NCI-H510A (cell line): ENCODE measurements at places on chromosomes 2 and 18.

- no peak for DNase-seq
Observed at GRCh38 chr2:157216286-157216965, 41.1 kb upstream of the GALNT5 start.

- no peak for DNase-seq
Observed at GRCh38 chr2:143397884-143398614, 268.8 kb downstream of the ARHGAP15 start.

DNA sequence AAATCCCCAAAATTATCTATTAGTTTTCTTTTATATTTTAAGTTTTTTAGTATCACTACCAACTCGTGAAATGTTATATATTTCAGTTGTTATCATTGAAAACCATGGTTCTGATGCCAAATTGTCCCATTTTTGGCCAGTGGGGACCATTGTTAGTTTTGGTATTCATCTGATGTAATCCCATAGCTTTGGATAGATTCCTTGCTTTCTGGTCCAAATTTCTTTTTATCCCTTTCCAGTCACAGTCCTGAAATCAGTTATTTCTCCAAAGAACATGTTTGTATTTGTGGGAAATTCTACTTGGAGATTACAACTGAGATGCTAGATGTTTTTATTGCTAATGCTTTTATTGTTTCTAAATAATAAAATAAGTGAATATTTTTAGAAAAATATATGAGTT is 976.8 kb upstream of the CRIM1 start:
- no peak for DNase-seq

GRCh38 chr18:55862693-55863390 is 274.9 kb upstream of the TCF4 start:
- DNase-seq = no peak

DNA sequence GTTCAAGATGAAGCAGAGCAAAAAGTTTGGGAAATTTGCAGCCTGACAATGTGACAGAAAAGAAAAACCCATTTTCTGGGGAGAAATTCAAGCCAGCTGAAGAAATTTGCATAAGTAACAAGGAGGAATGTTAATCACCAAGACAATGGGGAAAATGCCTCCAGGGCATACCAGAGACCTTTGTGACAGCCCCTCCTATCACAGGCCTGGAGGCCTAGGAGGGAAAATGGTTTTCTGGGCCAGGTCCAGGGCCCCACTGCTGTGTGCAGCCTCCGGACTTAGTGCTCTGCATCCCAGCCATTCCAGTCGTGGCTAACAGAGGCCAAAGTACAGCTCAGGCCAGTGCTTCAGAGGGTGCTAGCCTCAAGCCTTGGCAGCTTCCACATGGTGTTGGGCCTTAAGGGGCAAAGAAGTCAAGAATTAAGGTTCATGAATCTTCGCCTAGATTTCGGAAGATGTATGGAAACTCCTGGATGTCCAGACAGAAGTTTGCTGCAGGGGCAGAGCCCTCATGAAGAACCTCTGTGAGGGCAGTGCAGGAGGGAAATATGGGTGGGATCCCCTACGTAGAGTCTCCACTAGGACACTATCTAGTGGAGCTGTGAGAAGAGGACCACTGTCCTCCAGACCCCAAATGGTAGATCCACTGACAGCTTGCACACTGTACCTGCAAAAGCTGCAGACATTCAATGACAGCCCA is 314.1 kb upstream of the TRIB2 start:
- DNase-seq = no peak
